Caco-2 (cell line): ENCODE measurements at places on chromosomes 5 and 9.

- no peak for DNase-seq
These were observed 169.6 kb upstream of the GNA14 start for GRCh38 chr9:77817590-77818311.

GRCh38 chr5:154421868-154422267 is 23.9 kb upstream of the SAP30L start:
- peak; percentile 54 for DNase-seq

DNA sequence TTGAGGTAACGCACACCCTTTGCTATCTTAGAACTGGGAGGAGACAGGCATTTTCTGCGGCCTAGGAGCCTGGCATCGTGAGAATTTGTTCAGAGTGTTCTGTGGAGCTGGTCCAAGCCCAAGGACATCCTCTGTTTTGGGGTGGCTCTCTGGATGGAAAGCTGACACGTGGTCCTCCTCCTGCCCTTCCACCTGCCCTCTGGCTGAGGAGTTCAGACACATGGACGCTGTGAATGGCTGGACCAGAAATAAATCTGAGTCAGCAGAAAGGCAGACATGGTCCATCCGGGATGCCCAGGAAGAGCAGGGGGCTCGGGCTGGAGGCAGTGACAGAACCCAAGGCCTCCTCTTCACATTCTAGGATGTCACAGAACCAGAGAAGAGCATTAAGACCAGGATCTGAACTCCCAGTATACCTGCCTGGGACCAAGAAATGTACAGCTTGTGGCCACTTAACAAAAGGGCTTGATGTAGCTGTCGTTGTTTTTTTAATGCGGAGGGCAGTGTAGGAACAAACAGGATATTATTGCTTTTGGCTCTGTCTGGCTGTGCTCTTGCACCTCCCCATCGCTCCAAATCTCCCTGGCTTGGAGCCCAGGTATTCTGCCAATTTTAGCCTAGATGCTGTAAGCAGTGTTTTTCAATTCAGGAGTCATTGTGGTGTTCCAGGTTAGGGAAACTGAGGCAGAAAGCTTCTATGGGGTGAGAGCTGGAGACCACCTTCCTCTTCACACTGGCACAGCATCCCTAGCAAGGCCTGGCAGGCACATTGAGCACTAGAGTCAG is 2.4 kb downstream of the CKMT2 start:
- DNase-seq, result no peak

GRCh38 chr9:935348-935965 is 41.0 kb upstream of the DMRT3 start:
- DNase-seq, result peak; percentile 44

DNA sequence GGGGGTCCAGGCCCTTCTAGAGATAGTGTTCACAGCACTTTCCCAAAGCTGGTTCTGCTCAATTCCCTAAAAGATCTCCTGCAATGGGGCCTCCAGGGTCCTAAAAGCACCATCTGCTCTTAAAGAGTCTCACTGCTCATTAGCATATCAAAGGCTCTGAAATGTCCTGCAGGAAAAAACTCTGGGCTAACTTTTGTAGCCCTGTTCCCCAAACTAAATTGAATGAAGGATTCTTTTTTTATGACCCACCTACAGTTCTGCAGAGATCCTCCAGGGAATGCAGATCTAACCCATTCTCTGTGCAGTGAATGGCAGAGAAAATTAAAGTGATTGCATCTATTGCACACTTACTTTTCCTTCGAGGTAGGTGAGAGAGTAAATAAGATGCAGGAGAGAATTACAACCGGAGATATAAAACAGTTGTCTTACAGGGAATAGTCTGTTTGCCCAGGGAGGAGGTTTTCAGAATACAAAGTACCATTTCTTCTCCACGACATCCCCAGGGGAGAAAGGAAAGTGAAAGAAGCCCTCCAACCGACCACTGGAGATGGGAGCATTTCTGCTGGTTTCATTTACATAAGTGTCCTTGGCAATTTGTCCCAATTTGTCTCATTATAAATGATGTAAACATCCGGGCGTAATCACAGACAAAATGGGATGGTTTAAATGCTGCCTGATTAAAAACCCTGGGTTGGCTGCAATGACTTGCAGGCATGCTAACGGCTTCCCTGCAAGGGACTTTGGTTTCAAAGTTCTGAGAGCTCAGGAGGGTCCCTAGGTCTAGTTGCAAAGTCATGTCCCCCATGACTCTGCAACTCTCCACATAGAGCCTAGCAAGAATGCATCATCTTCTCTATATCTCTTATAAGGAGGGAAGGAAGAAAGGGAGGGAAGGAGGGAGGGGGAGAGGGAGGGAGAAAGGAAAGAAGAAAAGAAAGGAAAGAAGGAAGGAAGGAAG is 114.0 kb downstream of the KCNIP1 start:
- no peak for DNase-seq

- DNase-seq, result no peak
These were observed 402.0 kb upstream of the IRX4 start for GRCh38 chr5:2284678-2285077.

GRCh38 chr5:56076486-56076885 is 81.7 kb upstream of the IL6ST start:
- DNase-seq, result no peak

GRCh38 chr5:34001241-34001841 is 6.5 kb downstream of the AMACR start:
- peak; percentile 80 for DNase-seq

- no peak for DNase-seq
These were observed 375.3 kb upstream of the DAB2 start for GRCh38 chr5:39800042-39800601.

- no peak for DNase-seq
These were observed 23.5 kb downstream of the NIPSNAP3B start for GRCh38 chr9:104787306-104788015.

DNA sequence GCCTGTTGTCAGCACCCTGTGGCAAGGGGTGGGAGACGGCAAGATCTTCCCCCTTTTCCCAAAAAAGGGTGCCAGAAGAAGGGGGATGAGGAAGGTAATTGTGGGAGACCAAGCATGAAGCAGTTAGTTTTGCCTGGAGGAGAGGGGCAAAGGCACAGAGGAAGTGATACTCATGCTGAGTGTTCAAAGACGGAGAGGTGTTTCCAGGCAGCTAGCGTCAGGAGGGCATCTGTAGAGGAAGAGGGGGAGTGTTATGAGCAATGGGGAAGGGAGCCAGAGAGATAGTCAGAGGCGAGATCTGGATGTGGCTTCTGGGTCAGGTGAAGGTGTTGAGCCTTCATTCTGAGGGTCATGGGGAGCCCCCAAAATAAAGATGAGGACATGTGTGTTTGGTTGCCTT is 26.9 kb upstream of the ADAM19 start:
- DNase-seq, result no peak

GRCh38 chr5:16450163-16450562 is 15.4 kb downstream of the ZNF622 start:
- no peak for DNase-seq

GRCh38 chr5:463952-464351 is 21.0 kb downstream of the EXOC3 start:
- no peak for DNase-seq

GRCh38 chr5:173325091-173325698 is 3.0 kb downstream of the STC2 start:
- DNase-seq, result no peak

DNA sequence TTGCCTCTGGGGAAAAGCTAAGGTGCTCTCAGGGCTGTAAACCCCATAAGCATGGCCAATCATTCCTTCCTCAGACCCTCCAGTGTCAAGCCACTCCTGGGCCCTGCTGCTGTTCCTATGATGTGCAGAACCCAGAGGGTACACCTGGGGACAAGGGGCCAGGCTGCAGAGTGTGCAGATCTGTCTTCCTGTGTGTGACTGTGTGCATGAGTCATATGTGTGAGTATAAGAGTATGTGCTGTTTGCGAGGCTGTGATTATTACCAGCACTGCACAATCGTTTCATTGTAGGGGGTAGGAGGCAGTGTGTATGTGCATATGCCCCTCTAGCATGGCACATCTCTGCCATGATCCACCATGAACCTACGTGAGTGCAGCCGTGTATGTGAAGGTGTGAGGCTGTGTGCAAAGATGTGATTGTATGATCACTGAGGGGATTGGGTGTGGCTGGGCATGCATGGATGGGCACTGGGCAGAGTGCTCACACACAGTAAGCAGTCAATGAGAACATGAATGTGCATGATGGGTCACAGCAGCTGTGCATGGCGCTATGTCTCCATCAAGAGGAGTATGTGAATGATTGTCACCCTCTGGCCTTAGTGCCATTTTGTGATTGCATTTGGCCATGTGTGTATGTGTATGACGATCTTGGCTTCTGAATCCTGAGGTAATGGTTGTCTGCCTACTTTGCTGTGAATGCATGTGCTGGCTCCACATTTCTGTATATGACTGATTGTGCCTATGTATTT is 2.4 kb upstream of the OR1K1 start:
- no peak for DNase-seq

DNA sequence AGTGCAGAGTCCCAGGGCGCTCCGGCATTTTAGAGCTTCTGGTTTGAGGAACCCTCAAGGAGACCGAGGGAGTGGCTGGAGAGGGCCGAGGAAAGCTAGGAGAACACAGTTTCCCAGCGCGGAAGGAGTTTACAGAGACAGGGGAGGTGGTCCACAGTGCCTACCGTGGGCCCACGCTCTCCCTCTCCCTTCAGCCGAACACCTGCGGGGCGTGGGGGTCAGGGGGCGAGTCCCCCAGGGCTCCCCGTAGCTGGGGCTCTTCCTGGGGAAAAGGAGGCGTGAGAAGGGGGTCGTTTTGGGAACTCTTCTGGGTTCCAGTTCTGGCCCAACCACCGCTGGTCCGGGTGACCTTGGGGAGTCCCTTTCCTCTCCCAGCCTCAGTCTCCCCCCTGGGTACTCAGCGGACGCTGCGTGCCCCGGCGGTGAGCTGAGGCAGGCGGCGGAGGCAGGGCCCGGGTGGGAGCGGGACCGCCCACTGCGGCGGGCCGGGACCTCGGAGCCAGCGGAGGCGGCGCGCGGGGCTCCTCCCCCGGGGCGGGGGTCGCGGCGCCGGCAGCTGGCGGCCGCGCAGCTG is 368 bp upstream of the FRMPD1 start:
- no peak for DNase-seq

DNA sequence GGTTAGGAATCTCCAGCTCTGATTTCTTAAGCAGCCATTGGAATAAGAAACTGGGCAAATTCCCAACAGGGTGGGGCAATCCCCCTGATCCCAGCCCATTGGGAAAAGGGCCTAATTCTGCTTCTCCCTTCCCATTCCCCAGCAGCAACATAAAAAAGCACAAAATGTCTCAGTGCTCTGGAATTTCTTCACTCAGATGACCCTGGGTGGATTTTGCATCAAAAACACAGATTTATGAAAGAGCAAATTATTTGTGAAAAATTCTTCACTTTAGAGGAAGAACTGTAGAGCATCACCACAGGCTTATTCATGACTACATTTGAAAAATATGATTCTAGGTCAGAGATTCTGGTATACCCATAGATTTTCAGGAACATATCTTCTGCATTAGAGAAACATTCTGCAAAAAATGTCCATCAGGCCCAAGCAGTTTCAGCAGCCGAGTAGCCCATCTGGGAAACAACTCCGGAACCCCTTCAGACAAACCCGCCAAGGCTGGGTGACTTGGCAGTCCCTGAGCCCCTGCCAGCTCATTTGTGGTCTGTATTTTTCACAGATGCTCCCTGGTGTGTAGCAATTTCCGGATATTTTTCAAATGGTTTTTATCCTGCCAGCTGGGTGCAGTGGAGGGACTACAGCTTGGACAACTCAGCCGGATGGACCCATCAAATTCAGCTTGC is 102.1 kb upstream of the RANBP3L start:
- no peak for DNase-seq

DNA sequence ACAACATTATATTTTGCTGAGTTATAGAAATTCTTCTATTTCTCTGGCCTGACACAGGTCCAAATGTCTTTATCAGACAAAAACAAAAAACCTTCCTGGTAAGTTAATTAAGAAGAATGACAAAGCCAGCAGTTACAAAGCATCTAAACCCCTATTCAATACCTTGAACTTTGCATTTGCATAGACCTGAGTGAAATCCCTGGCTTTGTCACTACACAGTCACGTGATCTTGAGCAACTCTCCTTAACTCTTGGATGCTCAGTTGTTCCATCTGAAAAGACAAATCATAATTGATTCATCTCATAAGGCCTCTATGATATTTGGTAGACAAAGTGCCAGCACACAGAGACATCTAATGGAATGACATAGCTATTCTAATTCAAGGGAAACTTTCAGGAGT is 166.6 kb upstream of the PPP1R2B start:
- DNase-seq, result no peak

DNA sequence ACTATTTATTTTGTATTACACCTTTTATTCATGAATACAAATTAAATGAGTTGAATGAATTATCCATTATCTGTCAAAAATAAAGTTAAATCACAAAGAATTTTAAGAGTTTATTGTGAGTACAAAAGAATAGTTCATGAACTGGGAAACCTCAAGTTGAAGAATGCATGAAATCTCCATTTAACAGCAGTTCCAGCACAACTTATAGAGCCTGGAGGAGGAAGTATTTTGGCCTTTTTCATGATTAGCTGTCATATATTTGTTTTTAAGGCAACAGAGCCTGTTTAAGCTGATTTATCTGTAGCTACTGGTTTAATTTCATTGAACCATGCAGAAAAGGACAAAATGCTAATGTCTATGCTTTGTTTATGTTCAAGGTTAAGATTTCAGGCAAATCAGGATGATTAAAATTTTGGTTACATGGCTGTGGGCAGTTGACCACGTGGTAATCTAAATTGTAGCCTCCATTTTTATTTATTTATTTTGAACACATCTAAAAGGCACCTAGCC is 12.2 kb downstream of the SPINK1 start:
- DNase-seq, result no peak

GRCh38 chr5:158769696-158770095 is 330.0 kb downstream of the EBF1 start:
- no peak for DNase-seq

- DNase-seq, result no peak
These were observed 258.4 kb upstream of the TAS2R1 start for GRCh38 chr5:9888501-9888901.

DNA sequence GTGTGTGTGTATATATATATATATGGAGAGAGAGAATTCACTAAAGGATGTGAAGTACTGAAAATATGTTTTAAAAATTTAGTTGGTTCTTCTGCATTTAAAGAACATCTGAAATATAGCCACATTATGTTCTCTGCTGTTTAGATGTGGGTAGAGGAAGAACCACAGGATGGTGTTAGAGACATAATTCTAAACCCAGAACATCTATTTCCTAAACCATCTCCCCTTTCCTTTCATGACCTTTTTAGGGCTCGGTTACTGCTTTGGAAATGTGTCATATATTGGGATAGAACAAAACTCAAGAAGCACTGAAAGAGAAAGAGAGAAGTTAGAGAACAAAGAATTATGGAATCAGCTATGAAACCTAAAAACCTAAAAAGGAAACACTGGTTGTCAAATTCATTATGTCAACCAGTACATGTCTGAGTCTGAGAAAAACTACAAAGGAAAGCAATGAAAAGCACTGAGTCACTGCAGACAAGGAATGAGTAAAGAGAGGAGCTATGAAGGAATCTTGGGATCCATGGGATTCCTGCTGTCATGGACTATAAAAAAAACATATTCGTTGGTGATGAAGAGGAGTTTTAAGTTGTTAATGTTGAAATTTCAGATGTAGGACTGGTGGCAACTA is 28.4 kb downstream of the SLC12A2 start:
- DNase-seq, result no peak

- no peak for DNase-seq
These were observed 319.1 kb downstream of the KIF4B start for GRCh38 chr5:155332618-155333017.

- DNase-seq, result no peak
These were observed 83.1 kb downstream of the JMY start for GRCh38 chr5:79318935-79319614.

GRCh38 chr5:103744159-103744558 is 181.6 kb upstream of the NUDT12 start:
- DNase-seq, result no peak

- no peak for DNase-seq
These were observed 149.8 kb downstream of the MLLT3 start for GRCh38 chr9:20472342-20473045.
